Effector memory CD8-positive, alpha-beta T cell (primary cell): ENCODE measurements at places on chromosomes 5 and 9.

GRCh38 chr5:145161391-145161790 is 673.8 kb downstream of the PRELID2 start:
- no peaks in the 10 kb centered on the region for H3K27me3 ChIP-seq
- no peaks in the 10 kb centered on the region for H3K36me3 ChIP-seq
- no peak overlapping the region for H3K4me3 ChIP-seq
- DNase-seq, result no peak
- no peaks in the 10 kb centered on the region for H3K4me1 ChIP-seq

DNA sequence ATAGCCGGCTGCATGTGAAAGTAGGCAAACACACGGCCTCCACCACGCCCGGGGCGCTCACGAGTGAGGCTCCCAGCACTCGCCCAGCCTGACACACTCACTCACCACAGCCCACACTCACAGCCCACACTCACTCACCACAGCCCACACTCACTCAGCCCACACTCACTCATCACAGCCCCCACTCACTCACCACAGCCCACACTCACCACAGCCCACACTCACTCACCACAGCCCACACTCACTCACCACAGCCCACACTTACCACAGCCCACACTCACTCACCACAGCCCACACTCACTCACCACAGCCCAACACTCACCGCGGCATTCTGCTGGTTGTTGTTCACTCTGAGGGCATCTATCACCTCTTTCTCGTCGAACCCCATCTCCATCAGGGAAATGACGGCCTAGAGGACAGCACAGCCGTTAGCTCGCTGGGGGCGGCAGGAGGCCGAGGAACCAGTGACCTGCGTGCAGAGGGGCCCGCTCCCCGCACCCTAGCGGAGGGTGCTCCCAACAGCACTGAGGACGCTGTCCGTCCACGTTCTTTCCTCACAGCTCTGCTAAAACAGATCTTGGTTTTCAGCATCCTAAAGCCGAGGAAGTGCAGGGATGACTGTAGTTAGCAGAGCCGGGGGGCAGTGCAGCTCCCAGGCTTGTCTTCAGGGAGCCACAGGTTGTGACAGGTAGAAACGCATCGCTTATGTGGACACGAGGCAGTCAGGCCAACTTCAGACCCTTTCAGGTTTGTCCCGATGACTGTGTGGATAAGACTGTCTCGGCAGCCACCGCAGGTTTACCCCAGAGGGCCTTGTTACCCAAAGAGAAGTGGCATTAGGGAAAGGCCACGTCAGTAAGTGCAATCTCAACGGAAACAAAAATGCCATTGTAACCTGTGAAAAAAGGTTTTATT is 21.6 kb downstream of the UBAC1 start:
- no peaks in the 10 kb centered on the region for H3K27me3 ChIP-seq
- H3K4me1 ChIP-seq, result peaks cover 11% of the 10 kb centered on the region
- H3K27ac ChIP-seq, result peak overlapping the region; percentile 96
- H3K36me3 ChIP-seq, result peaks cover 67% of the 10 kb centered on the region

GRCh38 chr5:130995254-130995515 is 169.9 kb downstream of the HINT1 start:
- no peaks in the 10 kb centered on the region for H3K4me1 ChIP-seq
- DNase-seq, result no peak
- no peak overlapping the region for H3K4me3 ChIP-seq
- peaks cover 7% of the 10 kb centered on the region for H3K27me3 ChIP-seq
- H3K27ac ChIP-seq, result no peak overlapping the region
- H3K36me3 ChIP-seq, result no peaks in the 10 kb centered on the region

DNA sequence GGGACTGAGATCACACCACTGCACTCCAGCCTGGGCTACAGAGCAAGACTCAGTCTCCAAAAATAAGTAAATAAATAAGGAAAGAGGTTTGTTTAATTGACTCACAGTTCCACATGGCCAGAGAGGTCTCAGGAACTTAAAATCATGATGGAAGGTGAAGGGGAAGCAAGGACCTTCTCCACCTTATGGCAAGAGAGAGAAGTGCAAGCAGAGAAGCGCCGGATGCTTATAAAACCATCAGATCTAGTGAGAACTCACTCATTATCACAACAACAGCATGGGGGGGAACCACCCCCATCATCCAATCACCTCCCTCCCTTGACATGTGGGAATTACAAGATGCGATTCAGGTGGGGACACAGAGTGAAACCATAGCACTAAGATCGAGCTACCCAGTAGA is 22.8 kb upstream of the RGMB start:
- H3K4me3 ChIP-seq, result no peak overlapping the region
- no peaks in the 10 kb centered on the region for H3K36me3 ChIP-seq
- H3K27ac ChIP-seq, result no peak overlapping the region

DNA sequence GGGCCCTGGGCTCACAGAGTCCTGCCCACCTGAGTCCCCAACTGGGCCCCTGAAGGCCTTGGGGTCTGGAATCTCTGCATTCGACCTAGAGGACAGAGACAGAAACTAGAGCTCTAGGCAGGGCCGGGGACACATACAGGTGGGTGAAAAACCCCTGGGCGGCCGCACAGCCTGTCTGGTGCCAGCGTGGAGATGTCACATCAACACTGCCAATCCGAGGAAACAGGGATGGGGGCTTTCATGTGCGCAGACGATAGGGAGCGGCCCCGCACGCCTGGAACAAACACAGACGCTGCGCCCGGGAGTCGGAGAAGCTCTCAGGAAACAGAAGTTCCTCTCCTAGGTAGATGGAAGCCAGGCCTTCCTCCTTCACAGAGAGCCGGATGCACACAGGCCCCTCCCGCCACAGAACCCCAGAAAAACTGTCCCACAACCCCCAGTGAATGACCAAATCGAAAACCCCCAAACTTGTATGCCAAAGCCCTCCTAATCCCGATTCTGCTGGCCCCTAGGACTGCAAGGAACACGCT is 1.8 kb downstream of the GRM6 start:
- no peak overlapping the region for H3K4me3 ChIP-seq
- H3K4me1 ChIP-seq, result no peaks in the 10 kb centered on the region
- DNase-seq, result no peak
- peaks cover 53% of the 10 kb centered on the region for H3K27me3 ChIP-seq
- no peaks in the 10 kb centered on the region for H3K36me3 ChIP-seq
- H3K27ac ChIP-seq, result no peak overlapping the region

- H3K4me3 ChIP-seq, result peak overlapping the region; percentile 97
- H3K36me3 ChIP-seq, result peaks cover 39% of the 10 kb centered on the region
- peak; percentile 43 for DNase-seq
- no peaks in the 10 kb centered on the region for H3K27me3 ChIP-seq
- peaks cover 39% of the 10 kb centered on the region for H3K4me1 ChIP-seq
- peak overlapping the region; percentile 97 for H3K27ac ChIP-seq
Measured at GRCh38 chr5:100904259-100904861, 1.3 kb upstream of the ST8SIA4 start.

GRCh38 chr5:56306433-56307150 is 73.5 kb upstream of the ANKRD55 start:
- H3K27ac ChIP-seq, result no peak overlapping the region
- no peaks in the 10 kb centered on the region for H3K4me1 ChIP-seq
- DNase-seq, result no peak
- no peaks in the 10 kb centered on the region for H3K36me3 ChIP-seq
- H3K27me3 ChIP-seq, result peaks cover 10% of the 10 kb centered on the region

GRCh38 chr5:178310130-178310865 is 77.7 kb upstream of the PHYKPL start:
- peaks cover 16% of the 10 kb centered on the region for H3K27me3 ChIP-seq
- H3K4me1 ChIP-seq, result peaks cover 5% of the 10 kb centered on the region
- DNase-seq, result no peak
